ENCODE measurements at places on chromosomes 1 and 21.

DNA sequence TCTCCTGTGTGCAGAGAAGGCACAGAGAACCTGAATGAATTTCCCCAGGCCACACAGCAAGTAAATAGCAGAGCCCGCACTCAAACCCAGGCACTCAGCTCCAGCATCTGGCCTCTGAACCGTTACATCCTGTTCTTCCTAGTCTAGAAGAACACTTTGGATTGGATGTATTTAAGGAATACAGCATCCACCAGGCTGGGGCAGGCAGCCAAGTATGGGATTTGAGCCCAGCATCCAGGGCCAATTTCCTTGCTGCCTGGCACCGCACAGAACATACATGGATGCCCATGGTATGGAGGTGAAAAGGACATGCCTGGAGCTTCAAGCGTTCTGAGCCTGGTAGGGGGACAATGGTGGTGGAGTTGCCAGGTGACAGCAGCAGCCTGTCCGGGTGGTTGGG lies 9.7 kb downstream of the AJAP1 start:
- H3K4me3 ChIP-seq = no peak overlapping the region
- no peaks in the 10 kb centered on the region for H3K4me1 ChIP-seq
- H3K36me3 ChIP-seq = no peaks in the 10 kb centered on the region
- no peak overlapping the region for H3K27ac ChIP-seq

- H3K4me1 ChIP-seq = peaks cover 18% of the 10 kb centered on the region
- H3K36me3 ChIP-seq = no peaks in the 10 kb centered on the region
- peak overlapping the region; percentile 83 for H3K4me3 ChIP-seq
- H3K27me3 ChIP-seq = no peaks in the 10 kb centered on the region
Observed at GRCh38 chr1:10692401-10693021, 103.9 kb downstream of the CASZ1 start.

DNA sequence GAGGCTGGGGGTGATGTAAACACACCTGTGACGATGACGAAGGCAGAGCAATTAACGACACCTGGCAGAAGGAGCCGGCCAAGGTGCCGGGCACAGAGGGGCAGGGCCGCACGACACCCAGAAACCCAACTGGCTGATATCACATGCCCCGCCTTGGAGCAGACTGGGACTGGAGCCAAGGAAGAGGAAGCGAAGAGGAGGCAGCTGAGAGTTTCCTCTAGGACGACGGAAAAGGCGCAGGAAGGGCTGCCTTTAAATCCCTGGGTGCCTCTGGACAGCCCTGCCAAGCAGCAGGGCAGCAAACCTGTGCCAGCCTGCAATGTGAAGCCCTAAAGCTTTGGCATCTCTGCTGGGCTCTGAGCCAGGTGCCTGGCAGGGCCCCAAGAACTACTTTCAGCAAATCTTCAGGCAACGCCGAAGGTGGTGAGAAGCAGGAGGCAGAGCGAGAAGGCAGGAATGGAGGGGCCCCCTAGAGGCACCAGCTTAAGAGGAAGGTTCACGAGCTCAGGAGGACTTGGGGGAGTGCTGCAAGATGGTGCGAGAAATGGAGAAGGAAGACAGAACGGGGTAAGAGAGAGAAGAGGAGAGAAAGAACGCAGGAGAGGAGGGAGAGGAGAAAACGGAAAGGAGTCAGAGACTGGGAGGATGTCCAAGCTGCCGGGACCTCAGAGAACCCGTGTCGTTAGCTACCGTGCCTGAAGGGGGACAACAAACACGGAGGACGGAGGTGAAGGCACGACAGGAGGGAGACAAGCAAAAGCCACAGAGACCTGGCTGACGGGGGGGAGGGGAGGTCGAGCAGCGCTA lies 25.3 kb upstream of the PEF1 start:
- no peaks in the 10 kb centered on the region for H3K36me3 ChIP-seq
- DNase-seq = peak; percentile 77
- peaks cover 28% of the 10 kb centered on the region for H3K4me1 ChIP-seq
- peak overlapping the region; percentile 60 for H3K4me3 ChIP-seq
- peak overlapping the region; percentile 43 for H3K27ac ChIP-seq
- no peaks in the 10 kb centered on the region for H3K27me3 ChIP-seq

DNA sequence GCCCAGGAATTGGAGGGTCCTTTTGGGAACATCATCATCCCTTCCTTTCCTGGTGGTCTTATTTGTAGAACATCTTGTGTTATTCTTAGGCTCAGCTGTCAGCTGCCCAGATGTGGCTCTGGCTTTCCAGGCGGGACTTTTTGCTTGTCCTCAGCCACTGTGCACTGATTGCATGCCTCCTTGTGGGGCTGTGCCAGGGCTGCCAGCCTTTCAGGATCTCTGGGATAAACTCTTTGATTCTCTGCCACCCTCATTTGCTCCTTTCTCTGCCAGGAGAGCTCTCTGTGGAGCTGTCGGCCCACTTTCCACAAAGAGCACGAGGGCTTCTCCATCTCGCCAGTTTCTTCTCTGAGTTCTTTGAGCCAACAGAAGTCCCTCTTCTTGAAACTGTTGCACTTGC lies 63.1 kb downstream of the PTPRU start:
- H3K27me3 ChIP-seq = no peaks in the 10 kb centered on the region
- H3K36me3 ChIP-seq = no peaks in the 10 kb centered on the region
- H3K4me3 ChIP-seq = no peak overlapping the region

GRCh38 chr1:185345913-185346720 lies 29.1 kb upstream of the IVNS1ABP start:
- no peak overlapping the region for H3K4me3 ChIP-seq
- DNase-seq = no peak
- H3K27ac ChIP-seq = no peak overlapping the region
- no peaks in the 10 kb centered on the region for H3K27me3 ChIP-seq
- no peaks in the 10 kb centered on the region for H3K36me3 ChIP-seq
- no peaks in the 10 kb centered on the region for H3K4me1 ChIP-seq

GRCh38 chr1:116182019-116182714 lies 71.0 kb downstream of the MAB21L3 start:
- H3K4me3 ChIP-seq = no peak overlapping the region
- no peak for DNase-seq
- no peak overlapping the region for H3K27ac ChIP-seq
- H3K36me3 ChIP-seq = no peaks in the 10 kb centered on the region
- H3K27me3 ChIP-seq = peaks cover 23% of the 10 kb centered on the region
